ENCODE measurements at places on chromosomes 4 and X. TPM values are rescaled to one million over a fixed set of nuclear protein-coding genes. Genes with fewer than 3 reads are reported as not detected.

- no peak for DNase-seq
Observed at GRCh38 chrX:46477435-46477834, 67.8 kb downstream of the ZNF674 start.

DNA sequence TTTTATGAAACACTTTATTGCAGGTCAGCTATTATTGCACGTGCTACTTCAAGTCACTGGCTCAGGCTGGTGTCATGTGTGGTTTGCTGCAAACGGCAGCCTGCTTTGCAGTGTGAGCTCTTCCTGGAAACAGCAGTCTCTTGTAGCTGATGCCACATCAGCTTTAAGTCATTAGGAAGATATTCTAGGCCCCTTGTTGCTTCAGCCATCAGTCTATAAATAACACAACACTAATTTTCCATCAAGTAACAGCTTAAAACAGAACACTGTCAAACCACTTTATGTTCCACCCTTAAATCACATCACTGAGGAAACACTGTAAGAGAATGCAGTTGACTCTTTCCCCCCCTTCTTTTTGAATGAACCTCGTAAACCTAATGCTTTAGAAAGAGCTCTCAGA lies 93.8 kb downstream of the GATB start:
- no peak for DNase-seq

DNA sequence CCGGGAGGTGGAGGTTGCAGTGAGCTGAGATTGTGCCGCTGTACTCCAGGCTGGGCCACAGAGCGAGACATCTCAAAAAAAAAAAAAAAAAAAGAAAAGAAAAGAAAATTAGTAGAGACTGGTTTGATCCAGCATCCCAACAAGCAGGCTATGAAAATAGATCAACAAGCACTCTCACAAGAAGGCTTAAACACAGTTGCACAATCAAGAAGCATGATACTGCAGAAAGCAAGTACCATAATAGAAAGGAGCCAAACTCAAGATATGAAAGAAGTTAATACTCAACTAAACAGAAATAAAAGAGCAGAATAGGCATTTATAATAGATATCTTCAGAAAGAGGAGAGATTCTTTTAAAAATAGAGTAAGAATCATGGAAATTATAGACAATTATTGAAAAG lies 10.6 kb downstream of the TLR6 start:
- DNase-seq = no peak

DNA sequence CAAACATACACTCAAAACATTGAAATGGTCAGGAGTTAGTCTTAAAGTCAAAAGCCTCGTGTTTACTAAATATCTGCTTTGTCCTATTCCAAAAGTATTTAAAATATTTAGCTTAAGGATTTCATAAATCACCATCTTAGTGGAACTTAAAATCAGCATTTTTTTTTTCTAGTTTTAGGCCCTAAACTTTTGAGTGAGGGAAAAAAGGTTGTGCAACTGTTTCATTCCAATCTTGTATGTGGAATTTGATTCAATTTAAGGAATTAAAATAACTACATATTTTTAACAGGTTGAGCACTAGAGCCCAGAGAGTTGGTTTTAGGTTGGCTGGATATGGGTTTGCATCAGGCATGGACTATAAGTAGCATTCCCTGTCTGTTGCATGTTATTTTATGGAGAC lies 35.7 kb upstream of the ANK2 start:
- DNase-seq = no peak

The SLC10A4 gene
- not detected for total RNA-seq

The JADE3 gene
- total RNA-seq = 16.9 TPM

The LINC00632 gene
- not detected for total RNA-seq

The DAPP1 gene
- total RNA-seq = not detected

GRCh38 chr4:7647186-7647585 lies 212.5 kb upstream of the PSAPL1 start:
- no peak for DNase-seq

- DNase-seq = no peak
Observed at GRCh38 chrX:153818571-153819383, 11.6 kb downstream of the PDZD4 start.

GRCh38 chr4:92299152-92299551 lies 4.6 kb upstream of the GRID2 start:
- DNase-seq = no peak

DNA sequence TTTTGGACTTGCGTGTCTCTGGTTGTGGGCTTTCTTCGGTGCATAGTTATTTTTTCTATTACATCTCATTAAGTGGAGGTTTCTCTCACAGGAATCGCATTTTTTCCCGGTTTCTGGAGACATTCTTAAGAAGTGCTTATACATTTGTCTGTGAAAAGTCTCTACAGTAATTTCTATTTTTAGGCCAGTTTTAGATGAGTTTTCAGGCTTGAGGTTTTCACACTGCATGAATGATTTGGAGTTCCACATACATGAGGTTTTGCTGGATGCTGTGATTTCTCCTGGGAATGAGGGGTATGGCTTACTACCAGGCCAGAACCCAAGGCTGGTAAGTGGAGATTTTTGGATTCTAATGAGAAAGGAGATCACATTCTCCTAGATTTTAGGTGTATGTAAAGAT lies 422.6 kb upstream of the SLIT2 start:
- no peak for DNase-seq

DNA sequence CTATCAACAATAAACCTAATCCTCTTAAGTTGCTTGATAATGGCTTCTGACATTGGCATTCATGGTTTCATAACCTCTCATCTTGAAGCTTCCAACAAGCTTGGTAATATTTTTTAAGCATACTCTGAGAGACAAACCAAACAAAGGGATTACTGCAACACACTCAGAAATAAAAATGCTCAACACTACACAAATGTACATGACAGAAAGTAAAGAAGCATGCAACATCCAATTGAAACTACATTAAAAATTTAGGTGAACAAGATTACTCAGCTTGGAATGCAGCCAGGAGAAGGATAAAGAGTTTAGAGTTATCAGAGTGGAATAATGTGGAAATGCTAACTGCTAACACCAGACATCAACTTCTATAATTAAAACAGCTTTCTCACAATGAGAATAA lies 1136.6 kb upstream of the PABPC4L start:
- DNase-seq = no peak

The SPANXA1 gene
- total RNA-seq = not detected

DNA sequence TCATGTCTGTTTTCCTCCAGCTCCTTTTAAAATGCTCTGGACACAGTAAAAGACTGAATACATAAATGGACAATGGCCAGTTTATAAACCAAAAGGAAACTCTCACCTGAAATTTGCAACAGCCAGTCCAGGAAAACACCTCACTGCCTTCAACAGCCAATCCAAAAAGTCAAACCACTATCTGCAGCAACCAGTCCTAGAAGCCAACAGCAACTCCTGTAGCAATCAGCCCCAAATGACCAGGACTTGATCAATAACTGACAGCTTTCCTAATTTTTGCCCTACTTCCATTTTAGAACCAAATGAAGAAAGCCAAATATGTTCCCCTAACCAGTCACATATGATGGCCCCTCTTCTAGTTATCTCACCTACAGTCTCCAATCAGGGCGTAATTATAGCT lies 309.5 kb upstream of the CPXCR1 start:
- DNase-seq = no peak

GRCh38 chr4:159104694-159105414 lies 2.0 kb downstream of the RAPGEF2 start:
- DNase-seq = peak; percentile 48

All from HepG2 (cell line).